T-cell (primary cell): ENCODE measurements at places on chromosomes 7 and 10.

- DNase-seq: no peak
These were observed 107.6 kb upstream of the PRSS58 start for GRCh38 chr7:142365410-142365842.

DNA sequence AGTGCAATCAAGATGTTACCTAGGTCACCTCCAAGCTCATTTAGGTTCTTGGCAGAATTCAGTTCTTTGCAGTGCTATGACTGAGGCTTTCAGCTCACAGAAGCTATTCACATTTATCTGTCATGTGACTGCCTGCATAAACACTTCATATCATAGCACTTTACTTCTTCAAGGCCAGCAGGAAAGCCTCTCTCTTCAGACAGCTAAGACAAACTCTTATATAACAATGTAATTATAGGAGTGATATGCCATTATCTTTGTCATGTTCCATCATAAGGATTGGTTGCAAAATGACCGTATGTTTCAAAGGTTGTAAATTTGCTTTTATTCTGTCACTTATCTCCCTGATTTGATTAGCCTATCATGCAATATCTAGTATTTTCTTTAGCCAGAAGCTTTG lies 78.8 kb upstream of the TMEM196 start:
- DNase-seq: no peak

DNA sequence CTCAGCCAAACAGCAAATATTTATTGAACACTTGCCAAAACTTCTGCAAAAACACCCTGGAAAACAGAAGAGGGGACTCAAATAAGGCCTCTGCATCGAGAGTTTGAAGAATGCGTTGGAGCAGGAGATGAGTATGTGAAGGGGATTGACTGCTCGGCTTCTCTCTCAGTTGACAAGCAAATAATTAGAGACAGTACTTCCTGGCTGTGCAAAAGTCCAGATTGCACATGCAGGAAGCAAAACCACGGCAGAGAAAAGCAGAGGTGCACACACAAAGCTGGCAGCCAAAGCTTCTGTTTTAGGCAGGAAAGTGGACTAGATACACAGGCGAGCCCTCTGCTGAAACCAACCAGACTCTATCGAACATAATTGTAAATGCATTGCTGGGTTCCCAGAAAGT lies 343.6 kb upstream of the MGMT start:
- DNase-seq: no peak

- peak; percentile 31 for DNase-seq
These were observed 118.7 kb downstream of the RALA start for GRCh38 chr7:39741942-39742623.

GRCh38 chr7:92448205-92448747 lies 994 bp downstream of the GATAD1 start:
- peak; percentile 48 for DNase-seq

- DNase-seq: no peak
These were observed 42.4 kb downstream of the PNLIPRP3 start for GRCh38 chr10:116470071-116470470.

DNA sequence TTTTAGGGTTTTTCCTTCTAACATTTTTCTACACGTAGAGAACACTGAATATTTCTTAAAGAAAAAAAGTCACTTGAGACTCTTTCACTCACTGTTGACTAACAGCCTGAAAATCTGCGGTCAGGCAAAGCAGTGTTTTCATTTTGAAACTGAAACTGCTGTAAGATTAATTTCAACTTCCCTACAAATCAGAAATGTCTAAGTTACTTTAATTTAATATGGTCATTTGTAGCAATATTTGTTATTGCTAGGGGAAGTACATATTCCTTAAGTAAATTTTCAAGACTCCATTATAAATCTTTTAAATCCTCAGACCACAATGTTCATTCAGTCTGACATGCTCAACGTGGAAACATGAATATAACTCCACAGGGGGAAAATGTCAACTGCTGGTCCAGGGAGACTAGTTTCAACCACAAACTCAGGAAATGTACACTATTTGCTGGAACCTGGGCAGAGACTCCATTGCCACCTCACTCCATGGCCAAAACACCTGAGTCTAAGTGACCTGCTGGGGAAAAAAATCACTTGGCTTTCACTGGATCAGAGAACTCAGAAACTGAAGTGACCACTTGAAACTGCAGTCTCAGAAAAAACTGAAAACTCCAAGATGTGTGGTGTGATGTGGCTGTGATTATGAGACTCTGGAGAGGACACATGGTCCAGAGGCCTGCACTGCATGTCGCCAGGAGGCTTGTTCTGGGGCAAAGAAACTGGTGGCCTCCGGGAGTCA lies 161.2 kb downstream of the TAX1BP1 start:
- DNase-seq: no peak

DNA sequence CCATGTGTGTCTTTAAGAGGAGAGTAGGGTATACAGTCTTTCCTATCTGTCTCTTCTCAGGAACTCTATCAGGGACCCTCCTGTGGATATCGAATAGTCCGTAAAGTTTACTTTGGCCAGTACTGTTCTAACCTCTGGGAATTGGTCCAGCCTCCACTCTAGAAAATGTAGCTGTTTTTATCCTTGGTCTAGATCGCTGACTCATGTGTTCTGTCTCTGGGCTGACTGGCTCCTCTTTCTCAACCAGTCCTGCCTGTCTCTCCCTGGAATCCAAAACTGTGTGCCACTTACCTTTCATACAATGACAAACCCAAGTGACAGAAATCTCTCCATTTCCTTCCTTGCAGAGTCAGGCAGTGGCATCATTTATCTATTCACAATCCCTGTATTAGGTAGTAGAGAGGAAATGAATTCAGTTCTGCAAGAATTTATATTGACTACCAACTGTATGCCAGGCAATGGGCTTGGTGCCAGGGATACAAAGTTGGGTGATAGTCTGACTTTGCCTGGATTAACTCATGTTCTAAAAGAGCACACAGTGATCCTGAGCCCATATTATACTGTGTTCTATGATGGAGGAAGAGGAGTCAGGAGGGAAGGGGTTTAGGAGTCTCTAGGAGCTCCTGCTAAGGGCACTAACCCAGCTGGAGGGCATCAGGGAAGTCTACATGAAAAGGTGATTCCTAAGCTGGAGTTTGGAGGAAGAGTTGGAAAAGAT lies 232.7 kb downstream of the LRMDA start:
- no peak for DNase-seq

- no peak for DNase-seq
These were observed 131.9 kb downstream of the NRCAM start for GRCh38 chr7:108324053-108325038.

DNA sequence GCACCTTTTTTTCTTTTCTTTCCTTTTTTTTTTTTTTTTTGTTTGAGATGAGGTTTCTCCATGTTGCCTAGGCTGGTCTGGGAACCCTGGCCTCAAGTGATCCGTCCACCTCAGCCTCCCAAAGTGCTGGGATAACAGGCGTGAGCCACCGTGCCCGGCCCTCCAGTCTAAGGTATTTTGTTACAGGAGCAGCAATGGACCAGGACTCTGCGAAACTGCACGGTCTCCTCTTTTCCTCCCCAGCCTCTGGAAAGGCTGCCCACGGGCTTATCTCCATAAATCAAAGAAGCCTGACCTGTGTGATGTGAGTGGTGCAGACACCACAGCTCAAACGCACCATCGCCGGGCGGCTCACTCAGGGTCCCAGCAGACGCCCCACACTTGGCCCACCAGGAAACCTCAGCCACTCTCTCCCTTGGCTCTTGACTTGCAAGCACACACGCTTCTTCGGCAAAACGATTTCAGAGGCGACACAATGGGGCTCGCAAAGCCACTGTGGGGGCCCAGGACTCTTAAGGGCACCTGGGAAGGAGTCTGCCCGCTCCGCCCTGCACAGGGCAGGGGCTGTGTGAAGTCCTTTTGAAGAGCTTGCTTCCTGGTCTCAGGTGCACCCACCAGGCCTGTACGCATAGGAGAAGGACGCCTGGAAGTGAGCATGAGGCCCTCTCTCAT lies 20.6 kb downstream of the WDR86 start:
- DNase-seq: no peak

GRCh38 chr7:30352169-30352568 lies 67.8 kb downstream of the ZNRF2 start:
- no peak for DNase-seq

GRCh38 chr7:84362360-84362759 lies 167.8 kb upstream of the SEMA3A start:
- no peak for DNase-seq

DNA sequence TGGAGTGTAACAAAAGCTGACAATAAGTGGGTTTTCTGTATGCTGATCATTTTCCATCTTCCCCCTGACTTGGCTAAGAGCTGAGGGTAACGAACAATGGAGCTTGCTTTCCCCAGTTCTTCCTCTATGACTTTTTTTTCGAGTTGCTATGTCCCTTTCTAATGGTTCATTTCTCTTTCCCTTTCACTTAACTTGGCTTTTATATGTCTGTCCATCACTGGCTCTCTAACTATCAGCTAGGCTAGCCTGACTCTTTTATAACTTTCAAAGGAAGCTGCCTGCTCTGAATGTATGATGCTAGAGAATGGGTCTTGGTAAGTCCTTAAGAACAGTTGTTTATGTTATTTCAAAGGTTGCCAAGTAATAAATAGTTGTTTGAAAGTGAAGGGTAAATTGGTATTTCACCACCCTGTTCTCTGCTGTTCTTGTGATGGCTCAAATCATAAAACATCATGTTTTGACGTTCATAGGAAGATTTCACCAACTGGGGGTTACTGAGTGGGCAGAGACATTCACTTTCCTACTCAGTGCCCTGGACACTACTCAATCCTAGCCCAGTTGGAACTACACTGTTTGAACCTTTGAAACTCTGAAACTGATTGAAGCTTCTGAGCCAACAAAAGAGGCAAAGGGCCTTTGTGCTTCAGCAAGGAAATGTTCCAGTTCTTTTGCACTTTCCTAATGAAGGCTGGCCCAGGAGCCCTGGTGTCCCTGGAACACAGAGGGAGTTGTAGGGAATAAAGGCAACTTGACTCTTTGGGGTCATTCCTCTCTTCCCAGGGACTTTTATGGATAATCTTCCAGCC lies 85.4 kb upstream of the PHYHIPL start:
- DNase-seq: no peak

DNA sequence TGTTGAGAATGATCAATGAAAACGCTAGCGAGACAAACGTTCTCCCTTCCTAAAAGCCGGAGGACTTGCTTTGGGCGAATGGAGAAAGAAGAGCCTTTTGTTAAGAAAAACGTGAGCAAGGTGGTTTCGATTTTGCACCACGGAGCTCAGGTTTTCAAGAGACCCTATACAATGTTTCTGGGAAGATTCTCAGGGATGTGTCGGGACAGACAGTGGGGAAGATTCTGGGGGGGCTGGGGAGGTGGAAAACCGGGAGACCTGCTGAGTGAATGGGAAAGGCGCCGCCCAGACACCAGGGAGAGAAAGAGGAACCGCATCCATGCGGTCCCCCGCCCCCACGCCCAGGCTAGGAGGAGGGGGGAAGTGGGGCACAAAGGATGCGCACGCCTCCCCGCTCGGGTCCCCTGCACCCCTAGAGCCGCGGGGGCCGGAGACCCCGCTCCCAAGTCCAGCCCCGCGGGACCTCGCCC lies 745 bp downstream of the YWHAG start:
- DNase-seq: peak; percentile 31

DNA sequence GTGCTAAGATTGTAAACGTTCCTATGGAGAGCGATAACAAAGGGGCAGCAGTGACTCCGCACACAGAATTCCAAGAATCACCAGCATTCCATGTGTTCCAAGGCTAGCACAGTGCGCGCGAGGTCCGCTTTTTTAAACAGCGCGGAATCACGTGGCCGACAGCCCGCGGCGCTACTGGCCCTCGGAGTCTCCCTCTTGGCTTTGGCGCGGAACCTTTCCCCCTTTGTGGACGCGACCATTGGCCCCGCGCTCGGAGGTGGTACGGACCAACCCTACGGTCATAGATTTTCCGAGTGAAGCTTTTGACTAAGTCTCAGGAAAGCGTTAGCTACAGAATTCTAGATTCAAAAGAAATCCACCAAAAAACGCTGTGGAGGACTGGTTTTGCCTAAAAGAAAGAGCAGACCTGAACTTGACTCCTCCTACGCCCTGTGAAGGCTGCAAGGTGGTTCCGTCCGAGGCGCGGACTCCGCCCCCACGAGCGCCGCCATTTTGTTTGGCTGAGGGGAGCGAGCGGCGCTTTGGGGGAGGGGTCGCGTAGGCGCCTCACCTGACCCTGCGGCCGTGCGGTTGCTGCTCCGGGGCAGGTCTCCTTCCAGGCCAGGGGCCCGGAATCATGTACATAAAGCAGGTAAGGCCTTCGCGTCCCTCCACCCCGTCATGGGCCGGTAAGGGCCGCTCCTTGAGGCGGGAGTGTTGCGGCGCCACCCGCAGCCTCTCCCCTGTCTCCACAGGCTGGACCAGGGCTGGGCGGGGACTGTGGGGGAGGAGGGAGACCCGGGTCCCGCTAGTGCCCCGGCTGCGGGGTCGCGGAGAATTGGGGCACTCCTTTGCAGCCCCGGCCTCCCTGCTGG lies at the start of gene SMC3:
Gene SMC3 (plus strand): TSS at position 495 of the 854 bp plus-strand sequence. CDS start 122 bp downstream, at position 617.
- DNase-seq: peak; percentile 90

DNA sequence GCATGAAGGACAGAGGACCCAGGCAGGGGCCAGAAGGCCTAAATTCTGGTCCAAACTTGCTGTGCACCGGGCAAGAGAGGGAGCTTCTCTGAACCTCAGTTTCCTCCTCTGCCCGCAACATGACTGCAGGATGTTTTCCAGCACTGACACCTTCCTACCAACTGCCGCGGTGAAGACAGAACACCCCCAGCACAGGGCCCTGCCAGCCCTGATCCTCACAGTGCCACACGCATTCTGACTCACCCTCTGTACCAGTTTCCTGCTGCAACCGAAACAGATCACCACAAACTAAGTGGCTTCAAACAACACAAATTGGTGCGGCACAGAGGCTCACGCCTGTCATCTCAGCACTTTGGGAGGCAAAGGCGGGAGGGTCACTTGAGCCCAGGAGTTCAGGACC lies 18.1 kb downstream of the MAD1L1 start:
- DNase-seq: no peak
